ENCODE measurements at places on chromosomes 5 and 9.

- DNase-seq, result no peak
These were observed 158.2 kb downstream of the HMHB1 start for GRCh38 chr5:143970159-143970558.

DNA sequence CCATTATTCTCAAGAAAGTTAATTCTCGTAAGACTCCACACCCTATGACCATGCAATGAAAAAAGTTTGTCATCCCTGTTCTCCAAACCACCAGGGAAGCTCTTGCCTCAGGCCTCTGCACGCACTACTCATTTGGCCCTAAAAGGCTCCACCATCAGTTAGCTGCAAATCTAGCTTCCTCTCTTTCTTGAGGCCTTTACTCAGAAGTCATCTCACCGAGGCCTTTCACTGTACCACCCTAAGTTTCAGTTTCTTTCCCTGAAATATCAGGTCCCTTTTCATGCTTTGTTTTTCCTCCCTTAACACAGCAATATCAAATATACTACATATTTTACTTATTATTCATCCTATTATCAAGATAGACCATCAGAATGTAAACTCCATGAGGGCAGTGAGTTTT, 39.1 kb downstream of the OXCT1 start:
- DNase-seq, result no peak

GRCh38 chr5:8993031-8993430, 552.8 kb downstream of the SEMA5A start:
- DNase-seq, result peak; percentile 16

GRCh38 chr9:131640438-131641137, 95.3 kb downstream of the PRRT1B start:
- no peak for DNase-seq

DNA sequence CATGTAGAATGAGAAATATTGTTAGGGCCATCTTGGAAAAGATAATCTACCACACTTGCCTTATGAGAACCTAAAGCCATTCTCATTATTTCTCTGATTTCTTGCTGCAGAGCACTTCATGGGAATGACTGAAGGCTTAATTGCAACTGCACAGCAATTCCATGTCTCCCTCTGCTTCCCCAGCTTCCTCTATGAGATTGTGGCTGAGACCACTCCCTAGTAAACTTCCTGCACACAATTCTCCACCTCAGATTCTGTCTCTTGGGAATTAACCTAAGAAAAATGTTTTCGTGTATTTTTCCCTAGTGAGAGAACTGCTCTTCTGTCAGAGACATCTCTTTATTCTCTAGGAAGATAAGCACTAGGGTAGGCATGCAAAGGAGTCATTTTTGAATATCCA, 55.6 kb upstream of the CAMK4 start:
- no peak for DNase-seq

DNA sequence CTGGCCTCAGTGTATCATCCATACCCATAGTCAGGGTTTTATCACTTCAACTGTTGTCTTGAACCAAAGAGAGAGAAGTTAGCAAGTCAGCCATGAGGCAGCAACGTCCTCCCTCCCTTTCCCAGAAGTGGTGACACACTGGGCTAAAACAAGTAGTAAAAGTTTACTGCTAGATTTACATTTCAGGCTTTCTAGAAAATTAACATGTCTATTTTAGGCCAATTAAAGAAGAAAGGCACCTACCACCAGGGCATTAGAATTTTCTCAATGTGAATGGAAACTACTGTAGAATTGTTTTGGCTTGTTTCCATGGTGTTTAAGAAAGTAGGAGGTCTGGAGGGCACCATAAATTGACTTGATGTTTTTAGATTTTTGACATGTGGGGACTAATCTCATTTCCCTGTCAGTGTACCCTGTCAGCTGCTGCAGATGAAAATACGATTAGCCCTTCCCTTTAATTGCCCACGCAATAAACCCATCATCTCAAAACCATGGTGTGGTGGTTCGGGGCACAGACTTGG, 121.8 kb upstream of the ELL2 start:
- no peak for DNase-seq

- DNase-seq, result no peak
These were observed 15.7 kb upstream of the CXCL14 start for GRCh38 chr5:135594416-135594960.
